DMS53 (cell line): ENCODE measurements at places on chromosomes 2 and 18.

- no peak for DNase-seq
Observed at GRCh38 chr2:62660087-62660486, 45.4 kb upstream of the EHBP1 start.

DNA sequence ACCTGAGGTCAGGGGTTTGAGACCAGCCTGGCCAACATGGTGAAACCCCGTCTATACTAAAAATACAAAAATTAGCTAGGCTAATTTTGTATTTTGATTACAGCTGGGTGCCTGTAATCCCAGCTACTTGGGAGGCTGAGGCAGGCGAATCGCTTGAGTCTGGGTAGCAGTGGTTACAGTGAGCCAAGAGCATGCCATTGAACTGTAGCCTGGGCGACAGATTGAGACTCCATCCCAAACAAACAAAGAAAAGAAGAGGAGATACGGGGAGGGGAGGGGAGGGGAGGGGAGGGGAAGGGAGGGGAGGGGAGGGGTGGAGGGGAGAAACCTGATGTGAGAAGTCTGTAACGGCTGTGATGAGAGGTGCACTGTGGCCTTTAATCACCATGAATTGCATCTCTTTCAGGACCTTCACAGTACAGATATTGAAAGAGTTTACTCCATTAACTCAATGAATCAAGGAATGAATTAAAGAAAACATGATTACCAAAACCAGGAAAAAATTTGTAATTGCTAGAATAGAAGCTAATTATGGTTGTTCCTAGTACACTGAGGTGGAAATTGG is 135.3 kb downstream of the CALCRL start:
- no peak for DNase-seq

GRCh38 chr2:171824086-171824485 is 70.0 kb downstream of the SLC25A12 start:
- DNase-seq, result no peak

- no peak for DNase-seq
Observed at GRCh38 chr2:28956415-28956826, 24.7 kb upstream of the TOGARAM2 start.

DNA sequence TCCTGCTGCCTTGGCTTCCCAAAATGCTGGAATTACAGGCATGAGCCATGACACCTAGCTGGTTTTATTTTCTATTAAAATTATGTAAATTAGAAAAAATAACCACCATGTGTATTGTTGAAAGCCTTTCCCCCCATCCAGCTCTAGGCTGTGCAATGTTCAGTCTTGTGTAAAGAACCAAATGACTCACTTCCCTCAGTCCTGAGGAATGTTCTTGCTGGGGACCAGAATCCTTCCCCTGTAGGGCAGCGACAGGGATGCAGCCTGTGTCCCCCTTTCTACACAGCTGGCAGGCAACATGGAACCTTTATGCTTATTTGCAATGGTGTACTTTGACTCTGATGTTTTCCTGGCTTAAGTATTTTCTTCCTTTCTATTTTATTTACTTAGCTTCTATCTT is 29.4 kb downstream of the AOX1 start:
- peak; percentile 26 for DNase-seq
